ENCODE measurements at places on chromosomes 5 and 9. TPM values are rescaled to one million over a fixed set of nuclear protein-coding genes. Genes with fewer than 3 reads are reported as not detected.

NAIF1 gene
- 6.2 TPM for total RNA-seq

CDH10 gene
- total RNA-seq, result 0.27 TPM

IRX1 gene
- not detected for total RNA-seq

BTNL9 gene
- total RNA-seq, result 0.57 TPM

PCDHGA4 gene
- 0.19 TPM for total RNA-seq
